ENCODE measurements at places on chromosomes 5 and 9.

DNA sequence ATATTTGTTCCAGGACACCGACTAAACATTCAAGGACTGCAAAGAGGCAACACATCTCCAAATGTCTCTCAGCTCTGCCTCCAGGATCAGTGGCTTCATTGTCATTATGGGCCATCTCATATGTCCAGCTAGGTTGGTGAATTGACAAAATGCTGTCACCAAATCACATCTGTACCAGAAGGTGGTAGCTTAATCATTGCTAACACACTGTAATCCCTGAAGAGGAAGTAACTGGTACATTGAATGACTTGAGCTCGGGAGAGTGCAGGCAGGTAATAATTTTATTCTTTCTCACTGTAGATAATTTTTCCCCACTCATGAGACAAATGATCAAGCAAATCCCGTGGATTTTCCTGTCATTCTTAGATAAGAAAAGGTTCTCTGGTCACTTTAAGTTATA is 169.8 kb downstream of the SEMA6A start:
- DNase-seq, result no peak

- peak; percentile 25 for DNase-seq
Observed at GRCh38 chr9:22141908-22142307, 132.8 kb upstream of the CDKN2B start.

- DNase-seq, result no peak
Observed at GRCh38 chr5:40485021-40485998, 194.4 kb upstream of the PTGER4 start.

GRCh38 chr5:108379722-108380530 is 2.0 kb downstream of the FBXL17 start:
- DNase-seq, result peak; percentile 10

DNA sequence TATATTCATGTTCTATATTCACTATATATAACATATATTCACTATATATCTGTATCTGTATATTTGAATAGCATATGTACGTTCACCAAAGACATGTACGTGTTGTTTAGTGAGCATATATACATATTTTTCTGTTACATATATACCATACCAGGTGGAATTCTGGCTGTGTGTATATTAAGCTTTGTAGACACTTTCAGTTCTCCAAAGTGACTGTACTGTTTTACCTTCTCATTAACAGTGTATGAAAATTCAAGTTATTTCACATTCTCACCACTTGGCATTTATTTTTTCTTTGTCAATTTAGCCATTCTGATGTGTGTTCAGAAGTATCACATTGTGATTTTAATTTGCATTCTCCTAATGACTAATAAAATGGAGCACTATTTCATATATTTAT is 52.2 kb downstream of the DROSHA start:
- no peak for DNase-seq

DNA sequence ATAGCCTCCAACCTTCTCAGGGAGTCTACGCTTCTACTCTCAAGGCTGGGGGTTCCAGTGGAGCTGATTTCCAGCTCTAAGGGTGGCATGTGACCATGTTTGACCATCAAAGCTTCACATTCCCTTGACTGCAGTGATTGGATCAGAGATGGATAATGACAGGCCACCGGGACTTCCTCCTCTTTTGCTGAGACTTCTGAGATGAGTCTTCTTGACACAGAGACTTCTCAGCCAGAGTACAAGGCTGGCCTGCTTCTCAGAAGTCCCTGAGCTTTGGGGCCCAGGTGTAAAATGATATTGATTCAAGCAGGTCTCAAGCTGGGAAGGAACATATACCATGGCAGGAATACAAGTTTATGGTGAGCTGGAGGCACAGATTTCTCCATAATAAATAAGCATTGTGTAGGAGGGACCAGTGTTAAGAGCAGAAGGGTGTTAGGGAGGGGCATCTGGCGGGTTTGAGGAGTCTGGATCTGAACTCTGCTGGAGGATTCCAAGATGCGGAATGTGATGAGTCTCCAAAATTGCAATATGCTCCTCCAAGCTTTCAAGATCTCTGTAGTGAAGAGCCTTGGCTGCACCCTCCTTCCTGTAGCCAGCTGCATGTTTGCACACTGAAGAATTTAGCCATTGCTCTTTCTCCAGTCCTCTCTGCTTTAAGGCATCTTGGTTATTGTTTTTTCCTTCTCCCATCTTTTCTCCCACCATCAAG is 41.7 kb upstream of the HSD17B4 start:
- DNase-seq, result no peak

- DNase-seq, result peak; percentile 71
Observed at GRCh38 chr9:91395553-91396471, 27.8 kb downstream of the NFIL3 start.

DNA sequence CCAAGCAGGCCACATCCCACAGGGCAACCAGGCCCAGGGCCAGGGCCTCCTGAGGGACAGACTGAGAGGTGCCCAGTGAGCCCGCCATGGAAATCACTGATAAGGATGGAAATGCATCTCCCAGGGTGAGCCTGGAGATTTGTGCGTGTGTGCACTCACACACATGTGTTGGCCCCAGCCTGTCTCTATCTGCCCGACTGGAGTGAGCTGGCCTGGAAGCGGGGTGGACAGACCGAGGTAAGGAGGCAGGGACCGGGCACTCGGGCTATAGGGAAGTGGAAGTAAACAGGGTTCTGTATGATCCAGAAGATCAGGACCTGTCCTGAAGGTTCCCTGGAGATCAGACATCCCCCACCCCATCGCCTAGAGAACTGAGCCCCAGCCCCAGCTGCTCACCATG is 17.4 kb downstream of the GFI1B start:
- no peak for DNase-seq

DNA sequence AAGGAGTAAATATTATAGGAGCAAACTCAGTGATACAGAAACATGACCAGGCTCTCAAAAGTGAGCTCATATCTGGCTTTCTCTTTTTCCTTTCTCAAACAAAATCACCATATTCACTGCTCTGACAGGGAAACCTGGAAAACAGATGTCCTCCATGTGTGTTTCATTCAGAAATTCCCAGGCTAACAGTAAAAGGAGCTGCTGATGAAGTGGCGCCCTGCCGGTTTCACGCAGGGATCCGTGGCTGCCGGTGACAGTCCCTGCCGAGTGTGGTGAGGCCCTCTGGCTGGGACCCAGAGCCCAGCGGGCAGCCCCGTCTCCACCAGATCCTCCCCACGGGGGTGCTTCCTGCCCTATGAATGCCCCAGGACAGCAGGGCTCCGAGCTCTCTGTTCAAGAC is 208.1 kb downstream of the GNA14 start:
- DNase-seq, result no peak

DNA sequence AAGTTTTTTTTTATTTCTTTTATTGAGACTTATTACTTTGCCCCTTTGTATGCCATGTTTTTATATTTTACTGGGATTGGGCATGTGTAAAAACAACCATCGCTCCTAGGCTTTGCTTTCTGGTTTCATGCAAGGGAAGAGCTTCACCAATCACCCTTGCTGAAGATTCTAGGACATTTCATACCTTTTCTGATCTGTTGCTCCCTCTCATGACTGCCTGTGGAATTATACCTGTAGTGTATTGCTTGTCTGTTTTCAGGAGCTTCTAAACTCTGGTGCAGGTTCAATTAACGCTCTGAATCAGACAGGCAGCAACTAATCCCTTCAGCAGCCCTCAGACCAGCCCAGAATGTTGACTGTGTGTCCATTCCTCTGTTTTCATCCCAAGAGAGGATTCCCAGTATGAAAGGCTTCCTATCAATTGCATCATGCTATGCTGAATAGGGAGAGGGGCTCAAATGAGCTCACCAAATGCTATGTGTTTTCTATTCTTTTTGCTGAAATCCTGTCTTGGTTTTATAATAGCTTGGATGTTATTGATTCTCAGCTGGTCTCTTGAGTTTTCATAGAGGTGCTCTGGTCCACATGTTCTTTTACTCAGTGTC is 572.9 kb upstream of the CDH6 start:
- no peak for DNase-seq

- no peak for DNase-seq
Observed at GRCh38 chr5:105503950-105504349, 1941.4 kb upstream of the NUDT12 start.

DNA sequence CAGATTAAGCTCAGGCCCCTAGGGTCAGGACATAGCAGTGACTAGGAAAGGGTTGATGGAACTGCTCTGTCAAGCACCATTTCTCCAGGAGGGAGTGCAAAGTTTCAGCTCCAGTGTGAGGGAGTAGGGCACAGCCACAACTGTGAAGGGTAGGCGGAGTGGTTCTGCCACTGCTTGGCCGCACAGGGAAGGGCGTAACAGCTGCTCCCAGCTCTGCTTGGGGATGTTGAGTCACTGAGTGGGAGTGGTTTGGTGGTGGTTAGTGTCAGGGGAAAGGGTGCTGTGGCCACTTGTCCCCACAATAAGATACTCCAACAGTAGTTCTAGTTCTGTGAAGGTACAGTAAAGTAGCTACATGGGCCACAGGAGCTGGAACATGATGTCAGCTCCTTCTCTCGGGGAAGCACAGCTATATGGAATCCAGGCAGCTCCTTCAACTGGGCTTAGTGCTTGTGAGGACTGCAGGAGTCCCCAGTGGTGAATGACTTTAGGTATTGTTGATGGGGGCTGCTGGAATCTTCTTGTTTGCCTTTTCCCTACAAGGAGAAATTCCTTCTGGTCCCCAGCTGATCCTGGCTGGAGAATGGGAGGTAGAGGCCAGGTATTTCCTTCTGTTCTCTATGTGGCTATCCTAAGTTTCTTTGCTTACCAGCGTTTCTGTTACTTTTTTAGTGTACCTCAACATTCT is 314.5 kb downstream of the SPATA31D1 start:
- no peak for DNase-seq

DNA sequence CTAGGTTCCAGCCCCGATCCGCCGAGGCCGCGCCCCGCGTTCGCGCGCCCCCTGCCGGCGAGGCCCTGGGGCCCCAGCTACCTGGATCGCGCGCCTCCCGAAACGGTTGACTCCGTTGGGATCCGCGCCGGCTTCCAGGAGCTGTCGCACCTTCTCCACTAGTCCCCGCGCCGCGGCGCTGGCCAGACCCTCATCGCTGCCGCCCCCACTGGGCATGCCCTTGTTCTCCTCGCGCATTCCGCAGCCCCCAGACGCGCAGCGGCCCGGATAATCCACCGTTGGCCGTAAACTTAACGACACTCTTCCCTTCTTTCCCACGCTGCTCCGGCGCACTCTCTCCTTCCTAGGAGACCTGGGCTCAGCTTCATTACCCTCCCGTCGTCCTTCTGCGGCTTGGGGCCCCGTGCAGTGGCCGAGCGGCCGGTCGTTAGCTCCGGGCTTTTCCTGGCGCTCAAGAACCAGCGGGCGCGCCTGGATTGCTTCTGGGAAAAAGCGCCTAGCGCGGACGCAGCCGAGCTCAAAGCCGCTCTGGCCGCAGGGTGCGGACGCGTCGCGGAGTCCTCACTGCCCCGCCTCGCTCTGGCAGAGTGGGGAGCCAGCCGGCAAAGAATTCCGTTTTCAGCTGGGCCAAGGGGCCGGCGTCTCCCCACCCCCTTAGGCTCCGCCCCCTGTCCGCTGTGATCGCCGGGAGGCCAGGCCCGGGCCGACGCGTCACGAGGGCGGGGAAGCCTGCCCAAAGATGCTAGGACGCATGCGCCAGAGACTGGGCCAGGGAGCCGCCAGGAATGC is at the start of gene CDKN2B:
Gene CDKN2B, minus strand, starts transcription at position 589 of the 789 bp plus-strand sequence. Its CDS starts 352 bp downstream, at position 237.
- peak; percentile 97 for DNase-seq

DNA sequence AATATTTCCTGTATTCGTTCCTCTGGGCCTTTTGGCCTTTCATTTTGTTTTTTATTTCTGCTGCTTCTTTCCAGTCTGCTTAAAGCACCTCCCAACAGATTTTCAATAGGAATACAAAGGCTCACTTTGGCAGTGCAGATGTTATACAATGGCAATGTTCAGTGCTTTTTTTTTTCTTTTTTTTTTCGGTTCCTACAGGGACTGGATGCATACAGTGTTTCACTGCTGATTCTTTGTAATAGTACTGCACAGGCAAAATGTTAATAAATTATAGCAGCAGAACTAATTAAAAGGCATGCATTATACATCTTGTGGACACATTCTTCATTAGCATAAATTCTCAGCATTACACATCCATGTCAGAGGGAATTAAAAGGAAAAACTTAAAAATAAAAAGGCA is 356.6 kb upstream of the C9orf72 start:
- no peak for DNase-seq

DNA sequence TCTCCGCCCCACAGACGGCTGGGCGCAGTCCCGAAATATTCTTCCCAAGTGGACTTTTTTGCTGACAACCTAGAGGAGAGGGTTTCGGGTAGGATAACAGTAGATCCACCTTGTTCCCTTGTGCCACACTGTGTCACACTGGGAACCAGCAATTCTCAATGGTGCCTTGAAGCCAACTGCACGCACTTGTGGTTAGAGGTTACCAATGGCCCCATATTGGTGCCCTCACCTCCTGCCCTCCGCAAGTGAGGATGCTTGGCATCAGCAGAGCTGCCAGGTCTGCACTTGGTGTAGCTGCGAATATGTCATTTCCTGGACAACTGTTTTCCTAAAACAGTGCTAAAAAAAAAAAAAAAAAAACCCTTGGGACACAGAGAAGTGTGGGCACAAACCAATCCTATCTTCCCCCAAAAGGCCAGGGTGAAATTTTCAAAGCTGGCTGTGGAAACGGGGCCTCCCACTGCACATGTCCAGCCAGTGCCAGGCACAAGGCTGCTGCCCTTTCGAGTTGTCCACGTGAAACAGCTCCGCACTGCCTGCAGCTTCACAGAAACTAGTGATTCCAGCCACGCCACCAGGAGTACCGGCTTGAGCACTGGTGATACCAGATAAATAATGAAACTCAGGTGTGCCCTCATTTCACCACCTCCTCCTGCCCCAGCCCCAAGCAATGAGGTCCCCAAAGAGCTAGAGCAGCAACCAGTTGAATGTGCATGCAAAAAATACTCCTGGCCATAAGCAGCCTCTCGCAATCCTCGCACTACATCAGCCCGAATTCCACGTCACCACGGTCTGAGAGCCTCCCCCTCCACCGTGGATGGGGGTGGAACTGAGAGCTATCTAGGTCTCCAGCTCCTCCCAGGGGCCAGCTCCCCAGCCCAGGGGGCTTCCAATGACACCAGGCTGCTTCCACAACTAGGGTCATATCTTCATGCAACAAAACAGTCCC is 51.2 kb downstream of the USP20 start:
- peak; percentile 44 for DNase-seq

GRCh38 chr5:39500551-39501175 is 75.9 kb upstream of the DAB2 start:
- no peak for DNase-seq

DNA sequence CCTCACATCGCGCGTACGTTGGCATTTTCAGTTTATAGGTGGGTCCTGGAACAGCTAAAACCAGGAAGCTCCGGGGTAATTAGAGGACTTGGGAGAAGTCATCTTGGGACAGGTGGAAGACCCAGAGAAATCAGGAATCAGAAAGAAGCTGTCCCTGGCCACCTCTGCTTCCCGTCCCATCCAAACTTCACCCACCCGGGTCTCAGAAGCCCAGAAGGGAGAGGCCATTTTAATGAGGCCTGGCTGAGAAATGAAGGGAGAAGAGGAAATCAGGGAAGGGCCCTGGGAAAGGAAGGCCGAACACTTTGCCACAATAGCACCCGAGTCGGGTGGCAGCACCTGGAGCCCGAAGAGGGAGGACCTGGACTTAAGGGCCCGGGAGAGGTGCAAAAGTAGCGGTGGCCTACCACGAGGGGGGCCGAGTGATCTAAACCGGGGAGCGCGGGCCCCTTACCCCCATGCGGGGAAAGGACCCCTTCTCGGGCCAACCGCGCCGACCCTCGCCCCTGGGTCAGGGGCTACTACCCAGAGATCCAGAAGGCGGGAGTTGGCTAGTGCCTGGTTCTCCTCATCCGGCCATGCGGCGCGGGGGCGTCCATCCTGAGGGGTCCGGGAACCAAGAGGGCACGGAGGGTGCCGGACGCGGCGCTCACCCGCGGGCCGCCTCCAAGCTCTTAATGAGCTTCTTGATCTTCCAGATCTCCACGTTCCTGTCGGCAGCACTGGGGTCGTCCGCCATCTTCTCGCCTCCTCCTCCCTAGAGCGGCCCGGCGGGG is 668 bp downstream of the ETF1 start:
- DNase-seq, result peak; percentile 41

Measured in dermis blood vessel endothelial cell (primary cell).